ENCODE measurements at places on chromosomes 1 and 21. TPM values are rescaled to one million over a fixed set of nuclear protein-coding genes. Genes with fewer than 3 reads are reported as not detected.
A peak's percentile ranks its signal among the peaks of the same experiment; 100 is the strongest.

HCRTR1 gene
- total RNA-seq, result not detected

DNA sequence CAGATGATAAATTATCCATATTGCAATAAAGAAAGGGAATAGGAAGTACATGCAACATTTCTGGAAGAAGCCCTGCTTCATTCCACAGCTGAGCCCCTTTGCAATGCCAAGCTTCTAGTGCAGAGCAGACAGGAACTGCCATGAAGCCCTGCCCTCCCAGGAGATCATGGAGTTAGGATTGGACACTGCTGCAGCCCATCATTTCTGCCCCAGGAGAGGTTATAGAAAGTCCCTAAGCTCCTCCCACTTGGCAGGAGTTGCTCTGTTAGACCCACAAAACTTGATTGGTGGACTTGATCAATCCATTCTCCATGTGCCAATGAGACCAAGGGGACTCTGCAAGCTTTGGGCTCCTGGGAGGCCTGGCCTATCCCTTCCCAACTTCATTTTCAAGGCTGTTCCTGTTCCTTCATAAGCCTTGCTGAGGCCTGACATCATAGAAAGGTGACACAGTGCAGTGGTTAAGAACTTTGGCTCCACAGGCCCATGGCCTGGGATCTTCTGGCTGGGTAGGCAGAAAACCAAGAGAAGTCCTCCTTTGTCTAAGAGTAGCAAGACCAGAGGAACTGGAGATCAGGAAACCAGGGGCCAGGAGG lies 1.3 kb upstream of the LAPTM5 start:
- H3K27me3 ChIP-seq, result no peaks in the 10 kb centered on the region
- peak overlapping the region; percentile 96 for H3K27ac ChIP-seq
- peaks cover 33% of the 10 kb centered on the region for H3K36me3 ChIP-seq
- H3K4me1 ChIP-seq, result peaks cover 82% of the 10 kb centered on the region
- H3K4me3 ChIP-seq, result peak overlapping the region; percentile 49

DNA sequence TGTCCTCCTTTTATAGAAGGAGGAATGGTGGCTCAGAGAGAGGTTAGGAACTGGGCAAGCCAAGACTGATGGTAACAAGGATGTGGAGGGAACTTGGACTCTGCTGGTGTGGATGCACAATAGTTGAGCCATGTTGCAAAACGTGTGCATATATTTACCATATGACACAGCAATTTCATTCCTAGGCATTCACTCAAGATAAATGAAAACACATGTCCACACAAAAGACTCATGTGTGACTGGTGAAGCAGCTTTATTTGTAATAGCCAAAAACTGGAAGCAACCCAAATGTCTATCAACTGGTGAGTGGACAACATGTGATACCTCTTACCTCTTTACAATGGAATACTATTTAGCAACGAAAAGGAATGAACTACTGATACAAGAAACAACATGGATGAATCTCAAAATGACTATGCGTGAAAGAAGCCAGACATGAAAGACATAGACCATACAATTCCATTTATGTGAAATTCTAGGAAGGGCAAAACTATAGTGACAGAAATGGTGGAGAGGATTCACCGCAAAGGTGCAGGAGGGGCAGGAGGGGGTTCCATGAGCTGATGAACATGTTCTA lies 36.2 kb downstream of the CAMK2N1 start:
- DNase-seq, result no peak
- H3K36me3 ChIP-seq, result no peaks in the 10 kb centered on the region
- H3K27me3 ChIP-seq, result peaks cover 9% of the 10 kb centered on the region
- no peak overlapping the region for H3K27ac ChIP-seq
- no peaks in the 10 kb centered on the region for H3K4me1 ChIP-seq

DNA sequence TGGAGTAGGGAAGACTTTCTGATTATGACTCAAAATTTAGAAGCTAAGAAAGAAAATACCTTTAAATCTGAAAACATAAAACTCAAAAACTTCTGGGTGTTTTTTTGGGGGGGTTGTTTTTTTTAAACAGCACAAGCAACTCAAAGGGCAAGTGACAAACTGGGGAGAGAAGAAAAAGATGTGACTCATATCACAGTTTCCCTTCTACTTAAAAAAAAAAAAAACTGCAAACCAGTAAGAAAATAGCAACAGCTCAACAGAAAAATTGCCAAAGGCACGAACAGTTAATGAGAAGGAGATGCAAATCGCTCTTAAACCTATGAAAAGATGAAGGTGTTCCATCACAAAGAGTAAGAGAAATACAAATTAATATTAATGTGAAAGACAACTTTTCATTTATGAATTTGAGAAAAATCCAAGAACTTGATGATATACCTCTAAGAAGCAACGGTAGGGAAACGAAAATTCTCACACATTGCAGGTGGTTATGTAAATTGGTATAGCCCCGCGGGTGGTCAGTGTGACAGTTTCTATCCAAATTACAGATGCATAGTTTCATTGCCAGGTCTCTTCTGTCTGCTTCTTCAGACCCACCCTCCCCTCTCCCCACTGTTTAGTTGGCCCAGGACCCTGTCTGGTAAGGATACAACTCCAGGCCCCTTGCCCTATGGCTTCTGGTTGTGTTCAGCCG lies 9.0 kb downstream of the IFNAR2 start:
- H3K36me3 ChIP-seq, result peaks cover 60% of the 10 kb centered on the region
- peak overlapping the region; percentile 56 for H3K4me3 ChIP-seq
- DNase-seq, result peak; percentile 23

GRCh38 chr1:169886931-169887330 lies 6.8 kb downstream of the SCYL3 start:
- H3K36me3 ChIP-seq, result peaks cover 51% of the 10 kb centered on the region
- peaks cover 39% of the 10 kb centered on the region for H3K4me1 ChIP-seq
- no peaks in the 10 kb centered on the region for H3K27me3 ChIP-seq
- no peak overlapping the region for H3K4me3 ChIP-seq

Data from activated CD8-positive, alpha-beta T cell treated with anti-CD3 and anti-CD28 coated beads, Interleukin-2, amount 10 ng/mL, durations not matched to agents 7 days and 5 days (primary cell).